ENCODE measurements at places on chromosomes 6 and 20.

DNA sequence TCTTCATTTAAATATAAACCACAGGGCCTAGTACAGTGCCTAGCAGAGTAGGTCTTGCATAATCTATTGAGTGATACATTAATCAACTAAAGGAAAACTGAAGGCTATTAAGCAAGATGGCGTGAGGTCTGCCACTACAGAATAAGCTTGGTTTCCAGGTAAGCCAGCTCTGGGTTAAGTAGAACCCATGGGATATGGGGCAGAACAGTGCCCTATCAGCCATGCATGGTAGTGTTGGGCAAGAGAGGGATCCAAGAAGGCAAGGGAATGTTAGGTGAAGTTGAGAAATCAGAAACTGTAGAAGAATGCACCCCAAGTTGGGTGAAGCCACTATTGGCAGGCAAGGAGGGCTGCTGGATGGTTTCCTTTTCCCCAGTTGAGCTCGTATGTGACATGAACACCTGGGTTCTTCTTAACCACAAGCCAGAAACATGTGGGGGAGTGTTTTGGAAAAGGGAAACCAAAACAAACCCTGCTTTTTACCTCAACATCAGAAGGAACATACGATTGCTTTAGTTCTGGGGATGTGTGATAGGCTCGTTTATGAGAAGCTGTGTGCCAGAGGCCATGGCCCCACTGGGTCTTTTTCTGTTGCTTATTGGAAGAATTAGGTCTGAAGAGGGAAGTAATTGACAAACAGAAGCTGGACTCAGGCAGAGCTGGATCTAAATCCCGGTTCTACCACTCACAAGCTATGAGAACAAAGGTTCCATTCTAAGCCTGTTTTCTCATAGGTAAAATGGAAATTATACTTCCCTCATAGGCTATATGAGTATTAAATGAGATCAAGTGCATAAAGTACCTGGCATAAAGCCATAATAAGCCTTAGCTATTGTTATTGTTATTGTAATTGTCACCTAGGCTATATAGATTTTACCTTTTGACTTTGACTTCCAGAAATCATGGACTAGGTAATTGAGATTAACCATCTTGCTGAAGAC lies 33.5 kb downstream of the NEDD9 start:
- peak; percentile 43 for DNase-seq

GRCh38 chr6:20542927-20543602 lies 8.8 kb downstream of the CDKAL1 start:
- DNase-seq = peak; percentile 93

GRCh38 chr6:40444811-40445210 lies 142.4 kb downstream of the LRFN2 start:
- DNase-seq = peak; percentile 39

DNA sequence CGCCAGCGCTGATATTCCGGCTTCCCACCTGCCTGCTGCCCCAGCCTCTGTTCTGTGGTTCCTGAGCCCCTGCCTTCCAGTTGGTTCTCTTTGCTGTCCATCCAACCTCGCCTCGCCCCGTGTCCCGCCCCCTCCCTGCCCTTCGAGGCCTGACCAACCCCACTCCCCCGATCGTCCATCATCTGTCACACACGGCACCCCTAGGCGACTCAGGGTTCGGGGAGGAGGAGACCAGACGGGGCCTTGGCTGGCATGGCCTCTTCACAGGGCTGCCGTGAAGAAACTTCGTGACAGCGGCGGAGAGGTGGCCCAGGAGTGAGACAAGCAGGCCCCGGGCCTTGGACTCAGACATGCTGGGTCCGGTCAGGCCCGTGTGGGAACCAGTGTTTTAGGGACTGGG lies 226.1 kb downstream of the QKI start:
- DNase-seq = no peak

GRCh38 chr6:20013066-20013861 lies 176.1 kb downstream of the ID4 start:
- no peak for DNase-seq

DNA sequence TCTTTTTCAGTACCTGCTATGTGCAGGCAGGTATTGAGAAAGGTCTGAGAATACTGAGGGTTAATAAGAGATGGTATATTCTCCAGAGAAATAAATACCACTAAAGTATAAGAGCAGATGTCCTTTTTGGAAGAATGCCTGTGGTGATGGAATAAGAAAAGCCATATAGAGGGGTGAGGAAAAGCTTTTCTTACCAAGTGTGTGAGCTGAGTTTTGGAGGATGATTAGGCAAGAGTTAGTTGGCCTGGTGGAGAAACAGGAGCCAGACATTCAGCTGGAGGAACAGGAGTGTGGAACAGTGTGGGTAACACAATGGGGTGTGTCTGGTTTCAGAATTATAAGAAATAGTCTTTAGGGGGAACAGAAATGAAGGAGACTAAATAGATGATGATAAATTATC lies 19.9 kb downstream of the ZNF451 start:
- DNase-seq = no peak

GRCh38 chr6:166575205-166575604 lies 11.3 kb downstream of the RAMACL start:
- DNase-seq = peak; percentile 5

DNA sequence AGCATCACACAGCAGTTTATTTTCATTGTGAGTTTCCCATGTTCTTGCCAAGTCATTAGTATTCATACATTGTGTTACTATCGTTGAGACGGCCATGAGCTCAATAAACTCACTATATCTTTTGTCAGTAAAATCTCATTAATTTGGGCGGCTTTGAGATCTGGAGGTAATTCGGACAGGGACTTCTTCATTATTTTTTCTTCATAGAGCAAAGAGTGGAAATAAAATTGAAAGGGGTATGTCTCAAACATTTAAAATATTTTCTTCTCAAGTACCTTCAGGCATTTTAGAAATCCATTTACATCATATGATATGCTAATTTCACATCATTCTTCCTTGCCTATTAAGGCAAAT lies 14.6 kb downstream of the NOX3 start:
- DNase-seq = no peak

DNA sequence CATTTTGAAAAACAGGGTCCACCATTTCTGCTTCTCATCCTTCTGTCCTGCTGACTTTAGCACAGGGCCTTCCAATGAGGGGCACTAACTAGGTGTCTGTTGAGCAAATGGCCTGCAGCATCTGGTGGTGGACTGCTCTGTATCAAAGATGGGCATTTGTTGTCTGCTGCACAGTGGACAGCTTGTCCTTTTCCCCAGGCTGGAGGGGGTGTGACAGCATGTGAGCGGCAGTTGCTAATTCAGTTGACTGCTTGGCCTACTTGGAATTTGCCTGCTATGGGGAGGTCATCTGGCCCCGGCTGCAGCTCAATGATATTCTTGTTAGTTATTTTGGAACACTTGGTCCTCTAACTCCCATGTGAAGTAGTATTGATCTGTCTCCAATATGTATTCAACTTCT lies 93.7 kb downstream of the SH3BGRL2 start:
- no peak for DNase-seq

DNA sequence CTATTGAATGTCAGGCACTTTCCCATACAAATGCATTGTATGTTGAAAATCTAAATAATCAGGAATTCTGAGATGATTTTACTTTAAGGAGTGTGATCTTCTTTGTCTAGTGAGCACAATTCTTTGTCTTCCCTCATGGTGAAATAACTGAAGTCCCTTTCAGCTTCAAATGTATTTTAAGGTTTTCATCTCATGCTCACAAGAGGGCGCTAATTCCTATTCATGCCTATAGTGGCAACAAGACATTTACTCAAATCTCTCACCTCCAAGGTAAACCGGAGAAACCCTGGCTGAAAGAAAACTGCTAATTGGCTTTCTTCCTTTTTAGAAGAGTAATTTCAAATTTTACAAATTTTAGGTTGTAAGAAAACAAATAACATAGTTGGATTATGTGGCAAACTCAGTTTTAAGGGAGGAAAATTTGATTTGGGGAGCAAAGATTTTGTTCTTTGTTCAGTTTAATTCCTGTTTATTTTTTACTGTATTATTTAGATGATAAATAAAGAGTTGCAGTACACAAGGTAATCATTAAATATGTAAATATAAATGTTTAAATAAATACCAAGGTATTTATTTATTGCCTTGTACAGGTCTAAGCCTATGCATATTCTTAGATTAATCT lies 69.1 kb downstream of the SLC35F1 start:
- DNase-seq = peak; percentile 48

DNA sequence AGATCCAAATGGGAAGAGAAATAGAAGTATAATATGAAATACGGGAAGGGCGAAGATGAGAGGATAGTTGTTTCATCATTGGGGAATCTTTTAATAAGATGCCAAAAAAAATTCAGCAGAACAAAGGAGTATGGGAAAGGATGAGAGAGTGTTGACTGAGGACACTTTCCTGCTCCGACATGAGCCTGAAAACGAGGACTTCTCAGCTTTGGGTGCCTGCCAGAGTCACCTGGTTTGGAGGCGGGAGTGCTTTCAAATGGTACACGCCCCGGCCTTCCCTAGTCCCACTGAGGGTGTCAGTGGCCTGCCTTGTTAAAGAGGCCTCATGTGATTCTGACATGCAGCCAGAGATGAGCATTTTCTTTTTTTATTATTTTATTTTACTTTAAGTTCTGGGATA lies 250.9 kb downstream of the ANKRD60 start:
- peak; percentile 30 for DNase-seq

GRCh38 chr20:62066339-62066982 lies 780 bp upstream of the TAF4 start:
- peak; percentile 10 for DNase-seq

DNA sequence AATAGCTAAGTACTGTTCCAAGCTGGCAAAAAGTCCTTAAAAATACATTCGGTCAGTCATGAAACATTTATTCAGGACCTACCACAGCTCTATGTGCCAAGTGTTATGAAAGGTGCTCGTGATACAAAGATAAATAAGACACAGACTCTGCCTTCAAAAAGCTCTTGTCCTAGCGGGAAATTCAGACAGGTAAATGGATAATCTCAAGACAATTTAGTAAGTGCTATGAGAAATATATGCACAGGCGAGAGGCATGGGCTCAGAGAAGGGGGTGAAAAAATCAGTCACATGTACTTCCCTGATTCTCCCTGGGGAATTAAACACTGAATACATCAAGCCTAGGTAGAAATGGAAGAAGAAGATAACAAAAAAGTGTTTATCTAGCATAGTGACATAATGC lies 49.8 kb upstream of the HEY2 start:
- no peak for DNase-seq

DNA sequence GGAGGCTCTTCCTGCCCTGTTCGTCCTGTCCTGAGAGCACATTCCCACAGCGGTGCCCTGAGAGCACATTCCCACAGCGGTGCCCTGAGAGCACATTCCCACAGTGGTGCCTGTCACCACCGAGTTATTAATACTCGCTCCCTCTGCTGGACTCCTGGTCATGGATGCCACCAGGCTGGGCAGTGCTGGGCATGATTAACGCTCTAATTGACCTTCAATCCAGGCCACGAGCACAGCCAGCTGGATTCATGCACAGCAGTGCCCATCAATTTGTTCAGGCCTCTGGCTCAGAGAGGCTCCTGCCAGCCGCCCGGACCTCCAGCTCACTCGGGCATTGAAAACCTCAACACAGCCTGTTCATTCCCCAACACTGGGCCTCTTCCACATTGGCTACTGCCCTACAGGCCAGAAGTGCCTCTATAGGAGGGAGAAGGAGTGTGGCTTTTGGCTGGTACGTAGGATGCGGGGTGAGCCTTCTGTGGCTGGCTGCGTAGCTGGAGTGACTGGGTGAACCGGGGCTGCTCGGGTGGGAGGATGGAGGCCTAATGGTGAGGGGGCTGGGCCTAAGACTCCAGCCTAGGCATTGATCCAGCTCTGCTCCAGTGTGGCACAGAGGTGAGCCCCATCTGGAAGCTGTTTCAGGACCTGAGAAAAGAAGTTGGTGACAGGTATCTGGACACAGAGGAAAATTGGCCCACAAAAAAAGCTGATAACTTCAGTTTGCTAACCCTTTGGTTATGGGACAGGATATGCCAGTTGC lies 9.3 kb downstream of the IP6K3 start:
- no peak for DNase-seq

GRCh38 chr20:57066126-57066900 lies 200.1 kb downstream of the BMP7 start:
- DNase-seq = no peak

- peak; percentile 99 for DNase-seq
Measured at GRCh38 chr6:23180504-23181293, 611.3 kb downstream of the HDGFL1 start.

DNA sequence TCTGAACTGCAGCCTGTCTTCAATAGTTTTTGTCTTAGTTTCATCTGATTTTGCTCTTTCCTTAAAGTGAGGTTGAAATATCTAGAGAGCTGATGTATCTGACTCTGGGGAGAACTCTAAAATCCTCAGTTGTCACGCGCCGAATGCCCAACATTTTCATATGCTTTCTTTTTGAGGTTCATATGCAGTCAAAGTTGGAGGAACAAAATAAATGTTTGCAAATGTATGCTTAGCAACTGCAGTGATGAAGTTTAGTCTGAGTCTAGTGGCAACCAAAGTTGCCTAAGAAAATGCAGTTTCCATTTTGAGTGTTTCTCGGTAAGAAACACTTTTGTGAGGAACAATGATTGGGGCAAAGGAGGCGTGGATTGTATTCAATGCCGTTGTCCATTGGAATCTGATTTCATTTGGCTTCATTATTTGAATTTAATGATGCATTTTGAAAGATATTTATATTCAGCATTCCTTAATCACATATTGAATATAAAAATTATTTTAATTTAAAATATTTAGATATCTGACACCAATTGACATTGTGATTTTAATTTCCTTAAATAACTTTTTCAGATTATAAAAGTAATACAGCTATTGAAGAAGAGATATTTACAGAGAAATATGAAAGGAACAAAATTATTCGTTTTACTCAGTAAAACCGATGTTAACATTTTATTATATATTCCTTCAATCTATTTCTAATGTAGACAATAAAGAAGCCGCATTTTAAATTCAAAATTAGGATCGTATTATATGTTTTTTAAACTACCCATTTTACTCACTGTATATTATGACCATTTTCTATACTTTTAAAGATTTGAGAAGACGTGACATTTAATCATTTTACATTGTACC lies 122.0 kb downstream of the PLEKHG1 start:
- no peak for DNase-seq

DNA sequence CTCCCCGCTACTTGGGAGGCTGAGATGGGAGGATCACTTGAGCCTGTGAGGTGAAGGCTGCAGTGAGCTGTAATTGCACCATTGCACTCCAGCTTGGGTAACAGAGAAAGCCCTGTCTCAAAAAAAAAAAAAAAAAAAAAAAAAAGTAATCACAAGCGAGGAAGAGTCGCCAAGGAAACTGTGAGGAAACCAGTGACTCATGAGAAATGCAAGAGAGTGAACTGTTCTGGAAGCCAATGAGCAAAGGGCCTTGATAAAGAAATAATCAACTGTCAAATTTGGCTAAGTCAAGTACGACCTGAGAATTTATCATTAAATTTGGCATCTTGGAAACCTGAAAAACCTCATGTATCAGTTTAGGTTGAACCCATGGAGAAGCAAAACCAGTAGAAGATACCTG lies 16.1 kb upstream of the LAMP5 start:
- DNase-seq = no peak

- DNase-seq = no peak
Measured at GRCh38 chr6:160028487-160029275, 59.8 kb downstream of the IGF2R start.

DNA sequence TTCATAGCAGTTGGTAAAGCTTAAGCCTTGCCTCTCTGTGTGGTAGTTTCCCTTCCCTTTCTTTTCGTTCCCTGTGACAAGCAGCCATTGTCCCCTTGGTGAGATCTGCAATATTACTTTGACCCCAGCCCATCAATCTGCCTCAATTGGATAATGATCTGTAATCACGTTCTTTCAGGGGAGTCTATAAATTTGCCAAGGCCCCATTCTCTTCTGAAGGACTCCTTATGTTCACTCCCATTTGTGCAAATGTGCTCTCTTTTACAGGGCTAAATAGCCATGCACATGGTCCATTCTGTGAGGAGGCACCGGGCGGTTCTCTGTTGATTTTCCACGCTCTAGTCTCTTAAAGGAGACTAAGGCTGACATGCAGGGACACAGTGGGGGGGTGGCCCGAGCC lies 660.4 kb upstream of the SLC35B3 start:
- no peak for DNase-seq
